ENCODE measurements at places on chromosomes 2 and 18.

DNA sequence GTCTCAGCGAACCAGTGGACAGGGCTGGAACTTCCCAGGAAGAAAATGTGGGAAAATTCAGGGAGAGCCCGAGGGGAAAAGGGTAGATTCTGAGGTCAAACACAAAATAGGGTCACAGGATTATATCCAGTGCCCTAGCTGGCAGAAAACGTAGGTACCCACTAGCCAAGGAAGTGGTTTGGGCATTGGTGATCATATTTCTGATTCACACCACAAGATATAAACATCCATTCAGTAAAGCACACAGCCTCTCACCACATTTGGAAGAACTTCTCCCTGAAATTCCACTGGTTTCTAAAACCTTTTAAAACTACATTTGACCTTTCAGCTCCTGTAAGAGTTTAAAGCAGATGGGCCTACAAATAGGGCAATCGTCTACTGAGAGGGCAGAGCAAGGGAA lies 186.9 kb downstream of the TTC32 start:
- no peak for DNase-seq

- DNase-seq = no peak
Observed at GRCh38 chr2:108917526-108917925, 71.5 kb downstream of the EDAR start.

- DNase-seq = no peak
Observed at GRCh38 chr18:44589693-44590355, 90.9 kb upstream of the SETBP1 start.

- no peak for DNase-seq
Observed at GRCh38 chr2:190682168-190682567, 33.3 kb downstream of the NAB1 start.

DNA sequence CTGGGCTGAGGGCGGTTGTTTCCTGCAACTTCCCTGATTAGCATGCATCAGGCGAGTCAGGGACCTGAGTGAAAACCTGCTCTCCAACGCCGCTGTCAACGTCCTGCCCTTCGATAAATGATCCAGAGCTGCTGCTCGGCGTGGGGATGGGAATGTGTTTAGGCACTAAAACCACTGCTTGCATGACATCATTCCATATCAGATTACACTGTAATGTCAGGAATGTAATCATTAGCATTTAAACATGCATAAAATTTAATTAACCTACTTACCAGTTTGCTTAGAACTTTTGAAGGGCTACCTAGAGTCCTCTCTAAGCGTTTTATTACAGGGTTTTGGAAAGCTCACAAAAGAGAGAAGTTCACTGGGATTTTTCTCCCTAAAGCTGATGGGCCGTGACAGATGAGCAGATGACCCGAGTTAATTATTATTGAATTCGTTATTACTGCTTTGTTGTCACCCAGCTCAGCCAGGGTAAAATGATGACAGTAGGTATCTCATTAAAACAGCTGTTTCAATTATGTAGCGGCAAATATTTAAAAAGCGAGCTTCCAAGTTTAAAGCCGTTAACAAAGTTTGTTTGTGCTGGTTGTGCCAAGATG lies 685.6 kb upstream of the SALL3 start:
- no peak for DNase-seq

- no peak for DNase-seq
Observed at GRCh38 chr2:47174733-47175361, 19.7 kb upstream of the STPG4 start.

DNA sequence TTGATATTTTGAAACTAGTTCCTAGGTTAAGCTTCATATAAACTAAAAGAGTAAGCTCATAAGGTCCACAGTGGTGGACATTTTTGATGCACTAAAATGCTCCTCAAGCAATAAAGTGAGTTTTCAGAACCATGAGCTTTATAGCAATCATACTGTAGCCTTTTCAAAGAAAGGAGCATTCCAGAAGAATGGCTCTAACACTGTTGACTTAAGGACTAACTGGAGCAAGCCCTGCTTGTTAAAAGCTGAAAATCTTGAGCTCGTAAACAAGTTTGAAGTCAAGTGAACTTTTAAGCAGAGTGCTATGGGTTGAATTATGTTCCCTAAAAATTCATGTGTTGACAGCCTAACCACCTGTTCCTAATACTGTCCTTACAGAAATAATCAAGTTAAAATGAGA lies 38.0 kb downstream of the KYNU start:
- no peak for DNase-seq

DNA sequence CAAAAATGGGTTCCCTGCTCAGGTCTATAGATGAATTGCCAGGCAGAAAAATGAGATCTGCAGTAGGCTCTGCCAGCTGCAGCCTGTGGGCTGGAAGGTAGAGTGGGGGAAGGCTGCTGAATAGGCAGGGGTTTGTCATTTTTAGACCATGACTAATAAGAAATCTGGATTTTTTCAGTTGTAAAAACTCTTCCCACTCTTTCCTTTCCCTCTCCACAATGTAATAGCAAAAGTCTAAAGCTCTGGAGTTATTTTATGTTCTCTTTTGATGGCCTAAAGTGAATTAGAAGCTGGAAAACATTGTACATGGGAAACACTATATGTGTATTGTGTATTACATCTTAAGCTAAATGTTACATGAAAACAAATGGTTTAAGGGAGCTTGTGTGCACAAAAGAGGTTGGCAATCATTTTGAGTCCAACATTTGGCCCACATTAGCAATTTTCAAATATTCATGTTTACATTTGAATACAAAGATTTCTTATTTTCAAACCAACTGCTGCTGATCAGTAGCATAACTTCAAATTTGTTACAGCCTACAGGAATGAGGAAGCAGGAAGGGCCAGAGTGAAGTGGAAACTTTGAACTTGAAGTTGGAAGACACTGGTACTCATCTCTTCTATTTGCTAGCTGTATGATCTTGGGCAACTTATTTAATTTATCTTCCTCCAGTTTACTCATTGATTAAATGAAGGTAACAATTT lies 407.1 kb downstream of the SLC4A3 start:
- DNase-seq = no peak

DNA sequence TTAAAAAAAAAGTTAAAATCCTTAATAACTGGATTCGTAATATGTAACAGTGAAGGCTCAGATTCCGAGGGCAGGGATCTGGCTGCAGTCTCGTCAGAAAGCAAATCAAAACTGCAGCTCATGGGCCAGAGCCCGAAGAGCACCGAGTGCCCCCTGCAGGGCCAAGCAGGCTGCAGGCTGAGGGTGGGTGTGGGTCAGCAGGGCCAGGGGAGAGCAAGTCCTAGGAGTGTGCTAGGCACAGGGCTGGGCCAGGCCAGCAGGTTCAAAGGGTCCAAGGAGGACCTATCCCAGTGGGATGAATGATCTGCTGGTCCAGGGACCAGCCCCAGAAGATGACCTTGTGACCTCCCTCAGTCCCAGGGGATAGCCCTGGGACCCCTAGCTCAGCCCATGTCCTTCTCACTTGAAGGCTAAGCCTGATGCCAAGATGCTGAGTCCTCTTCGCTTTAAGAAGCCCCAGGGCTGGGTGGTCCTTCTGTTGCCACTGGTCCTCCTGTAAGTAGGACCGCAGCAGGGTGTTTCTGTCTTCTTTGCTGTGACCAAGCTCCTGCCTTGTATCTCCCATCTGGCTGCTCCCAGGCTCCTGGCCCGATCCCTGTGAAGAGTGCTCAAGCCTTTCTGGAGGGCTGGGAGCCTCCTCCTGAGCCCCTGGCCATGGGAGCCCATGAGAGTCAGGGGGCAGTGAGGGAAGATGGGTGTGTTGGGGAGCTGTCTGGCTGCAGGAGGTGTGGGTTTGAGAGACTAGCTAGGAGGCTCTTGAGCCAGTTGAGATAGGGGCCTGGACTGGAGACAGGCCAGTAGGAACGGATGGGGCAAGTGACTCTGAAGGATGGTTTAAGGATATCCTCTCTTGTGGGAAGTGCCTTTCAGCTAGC lies 150.7 kb downstream of the DYSF start:
- DNase-seq = no peak

DNA sequence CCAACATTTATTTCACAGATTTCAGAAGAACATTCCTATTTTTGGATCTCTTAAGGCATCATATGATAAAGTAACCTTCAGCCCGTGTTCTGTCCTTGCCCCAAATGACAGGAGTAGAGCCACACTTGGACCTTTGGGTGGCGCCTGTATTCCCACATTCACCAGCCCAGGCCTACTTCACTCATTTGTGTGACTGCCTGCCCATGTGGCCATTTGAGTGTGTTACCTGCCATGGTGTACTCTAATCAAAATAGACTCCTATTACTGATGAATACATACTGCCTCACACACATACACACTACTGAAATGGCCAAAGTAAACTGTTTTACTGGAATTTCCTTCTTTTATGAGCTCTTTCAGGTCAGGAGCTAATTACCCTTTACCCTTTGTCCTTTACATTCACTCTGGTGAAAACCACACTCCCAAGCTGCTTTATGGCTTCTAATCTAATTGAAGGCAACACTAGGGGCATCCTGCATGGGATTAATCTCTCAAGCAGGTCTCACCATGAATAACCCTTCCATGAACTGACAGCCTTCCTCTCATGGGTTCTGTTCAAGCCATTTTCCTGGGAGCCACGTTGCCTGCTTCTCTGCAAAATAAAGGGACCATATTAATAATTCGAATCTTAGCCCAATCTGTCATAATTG lies 271.0 kb upstream of the GALNT5 start:
- no peak for DNase-seq

- no peak for DNase-seq
Observed at GRCh38 chr2:145569108-145569507, 1049.2 kb upstream of the ZEB2 start.

DNA sequence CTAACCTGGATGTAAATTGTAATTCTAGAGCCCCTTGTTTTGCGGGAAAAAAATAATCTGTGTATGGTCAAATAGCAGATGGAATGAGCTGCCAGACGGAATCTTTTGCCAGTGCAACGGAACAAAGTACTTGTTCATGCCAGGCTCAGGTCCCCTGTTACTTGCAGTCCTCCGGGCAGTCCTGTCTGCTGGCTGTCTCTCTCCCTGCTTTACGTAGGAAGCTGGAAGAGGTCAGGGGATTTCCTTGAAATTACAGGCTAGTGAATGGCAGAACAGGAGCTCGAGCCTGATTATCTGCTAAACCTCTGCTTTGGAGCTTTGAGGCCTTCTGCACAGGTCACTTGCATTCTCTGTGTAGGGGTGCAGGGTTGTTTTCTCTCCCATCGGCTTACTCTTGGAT lies 54.8 kb downstream of the LRRFIP1 start:
- DNase-seq = no peak

GRCh38 chr18:61865466-61866175 lies 27.2 kb downstream of the RNF152 start:
- no peak for DNase-seq

DNA sequence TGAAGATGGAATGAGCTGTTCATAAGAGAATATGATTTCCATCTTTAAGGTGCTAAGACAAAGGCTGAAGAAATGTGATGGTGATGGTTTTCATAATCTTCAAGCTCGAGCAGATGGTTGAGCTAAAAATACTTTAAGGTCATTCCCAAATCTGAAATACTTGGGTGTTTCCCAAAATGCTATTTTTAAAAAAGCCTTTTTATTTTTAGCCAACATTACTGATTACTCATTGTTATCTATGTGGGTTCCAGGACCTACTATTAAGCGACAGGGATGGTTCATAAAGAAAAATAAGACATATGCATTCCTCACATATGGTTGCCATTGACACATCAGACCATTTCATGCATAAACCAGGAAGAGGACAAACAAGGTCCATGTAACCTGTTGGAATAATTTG lies 298.5 kb downstream of the PLCL1 start:
- no peak for DNase-seq

GRCh38 chr2:171432206-171432968 lies 1.4 kb downstream of the METTL8 start:
- DNase-seq = no peak

- DNase-seq = no peak
Observed at GRCh38 chr2:213108308-213108707, 43.1 kb downstream of the IKZF2 start.

DNA sequence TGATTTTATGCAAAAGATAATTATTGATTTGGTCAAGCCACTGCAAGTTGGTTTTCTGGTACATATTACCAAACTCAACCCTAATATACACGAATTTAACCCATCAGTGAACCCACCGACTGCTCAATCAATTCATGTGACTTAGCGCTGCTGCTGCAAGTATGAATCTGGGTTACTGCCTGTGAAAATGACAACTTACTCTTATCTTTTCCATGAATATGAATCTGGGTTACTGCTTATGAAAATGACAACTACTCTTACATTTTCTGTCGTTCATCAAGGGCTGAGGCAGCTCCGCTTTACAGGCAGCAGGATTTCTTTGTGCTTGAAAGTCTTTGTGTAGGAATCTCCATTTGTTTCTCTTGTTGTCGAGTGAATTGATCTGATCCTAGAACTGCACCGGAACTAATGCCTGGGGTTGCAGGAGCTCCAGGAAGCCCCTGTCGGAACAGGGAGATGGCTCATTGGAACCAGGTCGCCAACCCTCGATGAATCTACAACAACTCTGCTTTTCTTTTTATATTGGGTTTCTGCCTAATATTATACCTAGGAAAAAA lies 22.1 kb upstream of the ALKAL2 start:
- DNase-seq = no peak

DNA sequence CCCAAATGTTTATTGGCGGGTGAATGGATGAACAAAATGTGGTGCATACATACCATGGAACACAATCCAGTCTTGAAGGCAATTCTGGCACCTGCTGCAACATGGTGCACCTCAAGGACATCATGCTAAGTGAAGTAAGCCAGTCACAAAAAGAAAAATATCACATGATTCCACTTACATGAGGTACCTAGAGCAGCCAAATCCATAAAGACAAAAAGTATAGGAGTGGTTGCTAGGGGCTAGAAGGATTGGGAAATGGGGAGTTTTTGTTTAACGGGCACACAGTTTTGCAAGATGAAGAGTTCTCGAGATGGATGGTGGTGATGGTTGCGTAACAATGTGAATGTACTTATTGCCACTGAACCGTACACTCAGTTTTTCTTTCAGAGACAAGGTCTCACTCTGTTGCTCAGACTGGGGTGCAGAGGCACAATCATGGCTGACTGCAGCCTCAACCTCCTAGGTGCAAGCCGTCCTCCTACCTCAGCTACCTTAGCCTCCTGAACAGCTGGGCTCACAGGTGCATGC lies 90.9 kb upstream of the CERS6 start:
- no peak for DNase-seq

DNA sequence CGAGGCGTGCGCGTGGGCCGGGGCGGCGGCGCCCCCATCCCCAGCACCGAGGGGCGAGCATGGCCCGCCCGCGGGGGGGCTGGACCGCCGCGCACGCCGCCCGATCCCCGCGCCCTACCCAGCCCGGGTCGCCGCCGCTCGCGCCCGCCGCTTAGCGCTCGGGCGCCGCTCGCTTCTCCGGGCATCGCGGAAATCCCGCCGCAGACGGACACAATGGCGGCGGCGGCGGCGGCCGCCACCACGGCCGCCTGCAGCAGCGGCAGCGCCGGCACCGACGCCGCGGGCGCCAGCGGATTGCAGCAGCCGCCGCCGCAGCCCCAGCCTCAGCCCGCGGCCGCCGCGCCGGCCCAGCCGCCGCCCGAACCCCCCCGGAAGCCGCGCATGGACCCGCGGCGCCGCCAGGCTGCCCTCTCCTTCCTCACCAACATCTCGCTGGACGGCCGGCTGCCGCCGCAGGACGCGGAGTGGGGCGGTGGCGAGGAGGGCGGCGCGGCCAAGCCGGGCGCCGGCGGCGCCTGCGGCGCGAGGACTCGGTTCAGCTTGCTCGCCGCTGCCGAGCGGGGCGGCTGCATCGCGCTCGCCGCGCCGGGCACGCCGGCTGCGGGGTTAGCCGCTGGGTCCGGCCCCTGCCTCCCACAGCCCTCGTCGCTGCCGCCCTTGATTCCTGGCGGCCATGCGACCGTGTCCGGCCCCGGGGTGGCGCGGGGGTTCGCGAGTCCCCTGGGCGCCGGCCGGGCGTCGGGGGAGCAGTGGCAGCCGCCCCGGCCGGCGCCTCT lies 453 bp downstream of the CABLES1 start:
- no peak for DNase-seq

Data from activated T-helper 1 cell treated with anti-CD3 and anti-CD28 coated beads, Interleukin-2, amount 50 U/mL, for 16 hours (primary cell).